ENCODE measurements at places on chromosomes 11 and 22.
A peak's percentile ranks its signal among the peaks of the same experiment; 100 is the strongest.

GRCh38 chr11:119540370-119541125 is 117.6 kb upstream of the THY1 start:
- no peak for DNase-seq

- DNase-seq = no peak
These were observed 576.3 kb downstream of the BRD1 start for GRCh38 chr22:49251371-49251770.

GRCh38 chr11:47846998-47847397 is 1.2 kb downstream of the NUP160 start:
- DNase-seq = no peak

GRCh38 chr11:68904248-68904847 is 657 bp downstream of the IGHMBP2 start:
- peak; percentile 10 for DNase-seq

DNA sequence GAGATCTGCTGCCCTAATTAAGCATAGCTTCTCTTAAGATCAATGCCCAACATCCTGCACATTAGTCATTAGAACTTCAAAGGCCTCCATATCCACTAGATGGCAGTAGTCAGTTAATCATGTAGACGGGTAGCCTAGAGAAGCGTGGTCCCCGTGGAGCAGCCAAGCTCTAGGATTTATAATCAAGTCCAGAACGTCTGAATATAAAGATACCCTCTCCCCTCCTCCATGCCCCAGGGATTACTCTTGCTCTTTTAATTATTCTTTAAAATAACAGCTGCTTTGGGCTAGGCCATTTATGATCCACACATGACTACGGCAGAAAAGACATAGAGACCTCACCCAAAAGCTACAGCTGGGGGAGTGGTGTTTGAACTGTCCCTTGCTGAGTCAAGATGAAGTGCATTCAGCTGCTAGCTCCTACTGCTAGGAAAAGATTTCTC is 327.6 kb upstream of the PLET1 start:
- DNase-seq = no peak

GRCh38 chr22:36143066-36143815 is 17.3 kb downstream of the APOL3 start:
- no peak for DNase-seq

DNA sequence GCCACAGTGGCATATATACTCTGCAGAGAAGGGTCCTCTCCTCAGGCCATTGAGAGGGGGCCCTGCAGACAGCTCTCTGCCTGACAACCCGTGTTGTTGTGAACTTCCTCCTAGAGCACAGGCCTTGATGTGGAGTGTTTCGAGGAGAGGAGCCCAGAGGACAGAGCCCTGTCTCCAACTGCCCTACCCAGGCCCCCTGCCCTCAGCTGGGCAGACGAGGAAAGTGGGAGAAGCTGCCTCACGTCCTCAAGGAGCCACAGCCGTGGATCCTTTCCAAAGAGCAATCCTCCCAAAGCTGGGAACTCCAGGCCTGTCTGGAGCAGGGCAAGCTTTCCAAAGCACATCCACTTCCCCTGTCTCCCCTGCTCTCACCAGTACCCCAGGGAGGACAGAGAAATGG is 10.7 kb downstream of the LMO1 start:
- no peak for DNase-seq

DNA sequence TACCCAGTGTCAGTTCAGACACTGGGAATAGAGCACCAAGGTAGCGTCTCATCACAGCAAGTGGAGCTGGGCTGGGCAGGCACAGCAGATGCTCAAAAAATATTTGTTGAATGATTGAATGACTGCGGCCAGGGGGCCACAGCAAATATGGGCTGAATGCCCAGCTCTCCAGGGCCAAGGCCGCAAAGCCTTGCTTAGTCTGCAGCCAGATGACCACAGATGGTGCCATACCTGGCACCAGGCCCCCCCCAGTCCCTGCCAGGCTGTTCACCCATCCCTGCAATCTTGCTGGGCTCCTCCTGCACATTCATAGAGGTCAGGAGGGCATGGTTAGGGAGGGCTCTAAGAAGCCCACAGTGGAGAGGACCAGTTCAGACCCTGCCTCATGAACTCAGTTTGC is 32.9 kb downstream of the ZC3H7B start:
- DNase-seq = no peak

GRCh38 chr22:27298332-27298731 is 503.2 kb downstream of the MN1 start:
- DNase-seq = no peak

DNA sequence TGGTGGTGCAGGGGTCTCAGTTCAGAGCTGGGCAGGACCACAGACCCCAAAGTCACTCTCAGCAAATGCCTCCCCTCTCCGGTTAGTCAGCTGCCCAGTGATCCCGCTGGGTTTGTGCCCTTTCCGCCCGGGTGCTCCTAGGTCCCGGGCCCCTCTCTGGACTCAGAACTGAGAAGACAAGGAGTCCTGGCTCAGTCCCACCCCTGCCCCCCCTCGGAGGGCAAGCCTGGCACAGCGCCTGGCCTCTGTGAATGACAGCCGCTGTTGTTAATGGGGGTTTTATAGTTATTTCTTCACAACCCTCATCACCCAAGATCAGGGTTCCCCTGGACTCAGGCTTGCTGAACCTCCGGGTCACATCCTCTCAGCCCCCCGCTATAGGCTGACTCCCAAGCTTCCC is 47.6 kb downstream of the ELFN2 start:
- DNase-seq = no peak

DNA sequence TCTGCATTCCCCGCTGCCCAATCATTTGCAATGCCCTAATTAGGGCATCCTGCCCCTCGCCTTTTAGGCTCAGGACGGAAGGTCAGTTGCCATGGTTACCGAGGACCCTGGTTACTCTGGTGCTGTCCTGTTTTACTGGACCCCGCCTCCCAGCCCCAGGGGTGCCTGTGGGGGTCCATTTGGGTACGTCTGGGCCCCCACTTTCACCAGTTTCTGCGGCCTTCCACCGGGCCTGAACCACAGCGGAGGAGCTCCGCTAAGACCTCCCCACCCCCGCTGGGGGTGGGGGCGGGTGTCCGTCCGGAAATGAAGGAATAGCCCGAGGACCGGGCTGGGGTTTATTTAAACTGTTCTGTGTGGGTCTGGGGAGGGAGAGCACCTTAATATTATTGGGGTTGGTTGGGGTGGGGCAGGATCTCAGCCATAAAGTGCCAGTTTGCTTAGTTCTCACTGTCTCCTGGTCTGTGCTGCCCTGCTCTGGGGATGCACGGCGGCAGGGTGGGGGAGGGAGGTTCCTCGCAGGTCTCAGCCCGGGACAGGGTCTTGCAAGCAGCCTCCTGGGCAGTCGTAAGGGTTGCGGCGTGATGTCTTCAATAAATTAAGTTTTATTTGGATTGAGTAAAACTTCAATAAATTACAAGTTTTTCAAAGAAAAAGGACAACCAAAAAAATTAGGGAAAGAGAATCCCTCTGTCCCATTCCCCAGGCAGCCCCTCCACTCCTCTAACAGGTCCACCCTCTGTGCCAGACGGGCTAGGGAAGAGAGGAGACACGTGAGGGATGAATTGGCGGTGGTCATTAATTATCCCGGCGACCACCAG is 5.3 kb downstream of the PHOX2A start:
- DNase-seq = no peak

GRCh38 chr11:126491092-126491491 is 135.6 kb downstream of the ST3GAL4 start:
- DNase-seq = no peak

- DNase-seq = no peak
These were observed 3.5 kb downstream of the CNTF start for GRCh38 chr11:58625826-58626460.

DNA sequence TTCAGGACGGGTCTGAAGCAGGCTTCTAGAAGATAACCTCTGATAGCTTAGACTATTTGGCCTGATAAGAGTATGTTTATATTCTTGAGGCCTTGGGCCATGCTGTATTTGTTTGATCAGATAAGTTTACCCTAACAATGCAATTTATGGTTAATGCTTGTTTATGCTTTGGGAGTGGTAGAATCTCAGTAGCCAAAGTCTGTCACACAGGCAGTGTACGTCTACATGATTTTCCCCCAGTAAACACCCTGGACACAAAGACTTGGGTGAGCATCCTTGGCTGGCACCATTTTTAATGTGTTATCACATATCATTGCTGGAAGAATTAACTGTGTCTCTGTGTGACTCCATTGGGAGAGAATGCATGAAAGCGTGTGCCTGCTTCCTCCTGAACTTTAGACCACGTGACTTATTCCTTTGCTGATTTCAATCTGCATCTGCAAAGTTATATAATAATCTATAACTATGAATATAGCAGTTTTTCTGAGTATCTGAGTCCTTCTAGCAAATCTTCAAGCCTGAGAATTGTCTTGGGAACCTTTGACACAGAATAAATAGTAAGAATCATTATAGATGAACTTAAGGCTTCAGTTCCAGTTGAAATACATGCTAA is 172.4 kb downstream of the CASP12 start:
- DNase-seq = no peak

- DNase-seq = no peak
These were observed 38.3 kb downstream of the USP35 start for GRCh38 chr11:78226684-78227680.

GRCh38 chr22:39665229-39665628 is 94.7 kb downstream of the CACNA1I start:
- no peak for DNase-seq

- no peak for DNase-seq
These were observed 63.7 kb downstream of the RAB30 start for GRCh38 chr11:83007909-83008580.

GRCh38 chr11:43868852-43869567 is 11.6 kb upstream of the ALKBH3 start:
- no peak for DNase-seq

GRCh38 chr11:27470826-27471588 is 1.6 kb downstream of the LGR4 start:
- no peak for DNase-seq

DNA sequence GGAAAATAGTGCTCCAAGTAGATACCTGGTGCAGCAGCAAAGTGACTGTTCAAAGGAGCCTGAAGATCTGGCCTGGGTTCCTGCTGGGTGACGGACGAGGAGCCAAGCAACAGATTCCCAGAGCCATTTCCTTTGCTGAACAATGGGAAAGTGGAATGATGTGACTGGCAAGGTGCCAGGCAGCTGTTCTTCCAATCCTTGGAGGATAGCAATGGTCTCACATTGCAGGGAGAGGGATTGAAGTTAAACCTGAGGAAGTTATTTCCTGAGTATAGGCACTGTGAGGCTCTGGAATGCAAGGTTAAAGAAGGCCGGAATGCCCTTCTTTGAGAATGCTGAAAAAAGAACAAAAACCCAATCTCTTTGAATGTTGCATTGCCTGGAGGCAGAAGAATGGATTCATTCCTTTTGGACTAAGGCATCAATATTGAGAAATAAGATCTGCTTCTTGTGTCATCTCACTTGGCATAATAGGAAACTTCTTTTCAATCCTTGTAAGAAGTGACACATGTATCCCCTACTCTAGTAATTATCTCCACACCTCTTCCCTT is 223.8 kb downstream of the BLID start:
- DNase-seq = no peak

- no peak for DNase-seq
These were observed 116.6 kb downstream of the NAV2 start for GRCh38 chr11:19829109-19829837.

DNA sequence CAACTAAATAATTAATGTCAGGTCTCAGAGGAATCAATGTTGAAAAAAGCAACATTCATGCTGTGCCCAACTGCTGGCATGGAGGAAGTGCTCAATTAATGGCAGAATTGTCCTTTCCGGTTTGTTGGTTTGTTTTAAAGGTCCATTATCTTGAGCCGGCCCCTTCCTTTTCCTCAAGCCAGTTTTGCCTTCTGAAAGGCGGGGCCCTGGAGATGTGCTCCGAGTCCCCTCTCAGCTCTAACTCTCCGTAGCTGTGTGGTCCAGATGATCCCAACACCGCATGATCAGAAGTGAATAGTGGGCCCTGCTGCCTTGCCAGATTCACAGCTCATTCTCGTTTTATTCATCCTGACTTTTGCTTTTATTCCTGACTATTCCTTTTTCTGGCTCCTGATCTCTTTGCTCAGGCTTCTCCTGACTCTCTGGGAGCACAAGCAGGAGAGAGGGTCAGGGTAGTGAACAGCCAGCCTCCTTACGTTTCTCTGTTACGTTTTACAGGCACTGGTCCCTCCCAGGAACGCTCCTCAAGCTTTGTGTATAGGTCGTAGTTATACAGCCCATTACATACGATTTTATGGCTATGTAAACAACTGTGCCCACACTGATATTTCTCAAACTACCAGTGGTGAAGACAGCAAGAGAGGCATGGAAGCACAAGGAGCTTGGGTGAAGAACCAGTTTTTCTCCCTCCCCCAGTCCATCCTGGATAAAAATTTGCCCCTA is 265.9 kb downstream of the LARGE1 start:
- DNase-seq = no peak
